ENCODE measurements at places on chromosomes 2 and 18.

GRCh38 chr2:44528595-44528994 is 166.8 kb downstream of the CAMKMT start:
- DNase-seq: no peak

DNA sequence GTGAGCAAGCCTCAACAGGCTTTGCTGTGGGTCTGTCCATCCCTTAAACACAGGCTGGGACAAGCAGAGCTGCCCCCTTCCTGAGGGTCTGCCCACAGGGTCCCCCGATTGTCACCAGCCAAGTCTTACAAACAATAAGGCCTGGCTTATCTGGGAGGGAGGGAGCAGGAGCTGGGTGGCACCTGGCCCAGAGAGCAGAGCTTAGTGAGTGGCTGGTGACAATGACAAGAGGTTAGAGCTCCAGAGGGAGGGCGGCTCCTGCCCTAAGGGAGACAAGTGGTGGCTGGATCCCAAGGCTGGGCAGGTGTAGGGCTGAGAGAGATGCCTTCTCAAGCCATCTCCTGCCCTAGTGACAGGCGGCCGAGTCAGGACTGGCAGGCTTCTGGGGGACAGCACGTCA is 125.5 kb downstream of the KLHL29 start:
- DNase-seq: no peak

DNA sequence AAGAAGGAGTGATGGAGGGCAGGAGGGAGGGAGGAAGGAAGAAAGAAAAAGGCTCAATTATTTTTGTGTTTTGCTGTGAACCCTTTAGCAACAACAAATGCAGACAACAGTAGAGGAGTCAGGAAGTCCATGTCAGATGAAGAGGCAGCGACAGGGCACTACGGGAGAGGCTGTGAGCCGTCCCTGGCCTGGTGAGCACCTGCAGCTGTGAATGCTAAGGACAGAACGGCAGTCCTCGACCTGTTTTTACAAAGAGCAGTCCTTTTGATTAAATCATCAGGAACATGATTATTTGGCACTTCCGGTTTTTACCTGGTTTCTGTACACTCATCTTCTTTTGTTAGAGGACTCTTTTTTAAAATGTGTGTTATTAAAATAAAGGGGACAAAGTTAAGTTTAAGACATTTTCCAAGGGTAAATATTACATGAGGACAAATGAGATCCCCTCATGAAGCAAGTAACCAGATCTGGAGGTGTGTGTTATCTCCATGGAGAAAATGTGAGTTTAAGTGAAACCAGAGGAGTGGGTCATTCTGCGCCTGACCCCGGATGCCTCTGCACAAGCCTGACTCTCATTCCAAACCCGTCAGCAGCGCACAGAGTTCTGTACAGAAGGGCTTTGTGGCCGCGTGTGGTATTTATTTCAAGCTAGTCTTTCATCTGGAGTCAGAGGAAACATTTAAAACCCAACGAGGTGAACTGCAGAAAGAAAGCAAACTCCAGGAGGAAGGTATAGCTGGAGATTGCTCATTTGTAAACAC is 492.5 kb downstream of the SOX11 start:
- no peak for DNase-seq

DNA sequence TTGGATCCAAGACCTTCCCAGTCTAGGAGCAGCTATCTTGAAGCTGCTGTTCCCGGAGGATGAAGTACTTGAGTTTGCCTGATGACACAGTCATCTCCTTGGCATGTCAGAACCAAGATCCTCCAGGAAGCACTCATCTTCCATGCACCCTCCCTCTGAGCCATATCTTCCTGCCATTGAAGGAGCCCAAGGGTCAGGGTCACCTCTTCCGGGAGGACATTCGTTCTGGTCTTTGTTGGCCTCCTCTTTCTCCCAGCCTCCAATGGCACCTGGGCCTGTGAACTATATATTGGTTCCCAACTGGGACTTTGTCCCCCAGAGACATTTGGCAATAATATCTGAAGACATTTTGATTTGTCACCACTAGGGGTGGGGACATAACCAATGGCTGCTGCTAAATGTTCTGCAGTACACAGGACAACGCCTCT is 4.2 kb upstream of the MYO7B start:
- DNase-seq: no peak

DNA sequence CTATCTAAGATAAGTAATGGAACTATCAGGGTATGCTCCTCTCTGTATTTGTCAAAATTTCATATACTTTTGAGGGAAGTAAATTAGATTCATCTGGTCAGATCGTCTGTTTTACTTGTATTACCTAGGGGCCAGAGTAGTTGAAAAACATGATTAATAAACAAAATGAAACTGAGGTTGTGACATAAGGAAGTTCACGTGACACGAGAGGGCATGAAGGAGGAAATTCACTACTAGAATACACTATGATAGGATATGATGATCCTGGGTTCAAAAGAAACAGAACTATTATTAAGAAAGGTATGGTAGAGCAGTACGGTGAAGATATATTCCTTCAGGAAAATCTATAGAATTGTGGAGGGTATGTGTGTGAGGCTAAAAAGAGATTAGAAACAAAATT is 58.4 kb upstream of the SPAG16 start:
- DNase-seq: no peak

GRCh38 chr2:2872713-2873449 is 504.7 kb downstream of the EIPR1 start:
- no peak for DNase-seq

DNA sequence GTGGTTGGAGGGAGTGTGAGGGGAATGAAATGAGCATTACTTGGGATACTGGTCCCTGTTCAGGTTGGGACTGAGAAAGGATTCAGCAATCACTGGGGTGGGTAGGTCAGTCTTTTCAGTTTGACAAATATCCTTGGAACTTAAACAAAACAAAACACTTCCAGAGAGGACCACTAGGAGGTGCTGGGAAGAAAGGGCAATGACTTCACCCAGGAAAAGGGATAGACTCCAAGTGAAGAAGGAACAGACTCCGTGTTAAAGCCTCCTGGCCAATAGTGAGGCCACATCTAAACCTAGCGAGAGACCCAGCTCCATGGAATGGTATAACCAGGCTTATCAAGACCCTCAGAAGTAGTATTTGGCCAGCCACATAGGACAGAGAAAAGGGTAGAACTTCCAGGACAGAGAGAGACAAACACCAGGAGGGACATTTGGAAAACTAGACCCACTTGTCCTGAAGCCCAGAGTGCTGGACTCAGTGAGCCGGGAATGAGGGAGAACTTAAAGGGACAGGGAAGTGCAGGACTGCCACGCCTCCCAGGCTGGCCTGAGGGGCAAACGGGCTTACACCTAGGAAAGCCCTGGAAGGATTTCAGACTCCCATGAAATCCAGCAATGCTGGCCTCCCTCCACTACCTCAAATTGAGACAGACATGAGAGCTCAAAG is 19.6 kb upstream of the KCNG3 start:
- peak; percentile 60 for DNase-seq

GRCh38 chr18:79698668-79699335 is 19.2 kb downstream of the CTDP1 start:
- DNase-seq: peak; percentile 52

DNA sequence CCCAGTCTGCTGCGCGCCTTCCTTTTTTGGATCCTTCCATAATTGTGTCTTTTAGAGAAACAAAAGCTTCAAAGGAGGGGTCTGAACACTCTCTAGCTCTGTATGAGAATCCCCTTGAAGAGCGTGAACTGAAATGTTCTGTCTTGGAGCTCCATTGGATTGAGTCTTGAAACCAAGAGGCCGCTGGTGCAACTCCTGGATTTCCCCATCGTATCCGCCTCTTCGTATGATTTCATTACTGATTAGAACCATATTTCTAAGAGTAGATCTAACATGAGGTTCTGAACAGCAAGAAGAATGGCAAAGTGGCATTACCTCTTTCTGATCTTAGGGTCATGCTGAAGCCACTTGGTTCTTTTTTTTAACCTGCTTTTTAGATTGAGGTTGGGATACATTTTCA is 31.4 kb upstream of the NRP2 start:
- DNase-seq: no peak

- DNase-seq: peak; percentile 56
Observed at GRCh38 chr18:79380816-79381806, 14.6 kb upstream of the NFATC1 start.

- DNase-seq: no peak
Observed at GRCh38 chr2:3539836-3540235, 18.3 kb downstream of the RNASEH1 start.

GRCh38 chr2:84131278-84131830 is 327.7 kb downstream of the SUCLG1 start:
- no peak for DNase-seq

DNA sequence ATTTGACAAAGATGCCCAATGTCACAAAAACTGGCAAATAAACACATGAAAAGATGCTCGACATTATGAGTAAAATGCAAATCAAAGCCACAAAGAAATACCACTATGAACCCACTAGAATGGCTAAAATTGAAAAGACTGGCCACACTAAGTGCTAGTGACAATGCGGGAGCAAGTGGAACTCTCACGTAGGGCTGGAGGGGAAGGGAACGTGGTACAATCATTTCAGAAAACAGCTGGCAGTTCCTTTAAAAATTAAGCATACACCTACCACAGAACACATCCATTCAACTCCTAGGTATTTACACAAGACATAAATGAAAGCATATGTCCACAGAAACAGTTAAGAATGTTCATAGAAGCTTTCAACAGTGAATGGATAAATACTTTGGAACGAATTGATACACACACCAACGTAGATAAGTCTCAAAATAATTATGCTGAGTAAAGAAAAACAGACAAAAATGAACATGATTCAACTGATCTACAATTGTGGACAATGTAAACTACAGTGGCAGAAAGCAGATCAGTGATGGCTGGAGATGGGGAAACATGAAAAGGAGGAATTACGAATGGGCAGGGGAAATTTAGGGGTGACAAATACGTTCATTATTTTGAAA is 71.7 kb downstream of the MYOM1 start:
- DNase-seq: no peak

GRCh38 chr2:78263571-78263970 is 741.4 kb upstream of the LRRTM4 start:
- peak; percentile 98 for DNase-seq

DNA sequence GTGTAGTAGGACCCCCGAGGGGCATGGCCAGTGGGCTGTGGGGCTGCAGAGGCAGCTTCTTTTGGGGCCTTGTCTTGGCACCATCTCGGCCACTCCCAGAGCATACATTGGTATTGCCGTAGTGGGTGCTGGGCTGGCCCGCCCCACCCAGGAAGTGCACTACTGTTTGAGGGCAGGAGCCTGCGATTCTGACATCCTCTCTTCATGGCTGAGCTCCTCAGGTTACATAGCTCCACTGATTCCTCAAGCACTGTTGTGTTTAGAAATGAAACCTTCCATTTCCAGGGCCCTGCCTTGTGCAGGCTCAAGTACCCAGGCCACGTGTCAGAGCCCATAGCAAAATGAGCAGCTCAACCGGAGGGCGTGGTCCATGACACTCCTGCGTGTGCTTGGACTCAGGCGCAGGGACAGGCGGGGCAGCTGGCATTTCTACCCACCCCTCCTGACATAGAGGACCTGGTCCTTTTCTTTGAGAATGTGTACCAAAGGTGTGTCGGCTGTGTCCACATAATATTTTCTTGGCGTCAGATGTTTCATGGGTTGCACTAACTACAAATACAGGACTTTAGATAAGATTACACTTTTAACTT is 67.9 kb downstream of the DGKD start:
- no peak for DNase-seq

DNA sequence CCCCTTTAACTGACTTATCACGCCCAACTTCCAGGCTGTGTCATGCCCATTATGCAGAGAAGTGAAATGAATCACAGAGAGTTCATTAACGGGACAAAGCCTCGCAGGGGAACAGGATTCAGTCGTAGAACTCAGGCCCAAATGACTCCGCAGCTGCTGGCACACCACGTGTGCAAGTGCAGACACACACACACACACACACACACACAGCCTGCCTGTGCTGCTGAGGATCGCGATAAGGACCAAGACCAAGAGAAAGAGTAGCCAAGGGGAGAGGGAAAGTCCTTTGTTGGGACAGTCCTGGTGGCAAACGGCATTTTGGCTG is 90.0 kb upstream of the TAF1B start:
- peak; percentile 53 for DNase-seq

- no peak for DNase-seq
Observed at GRCh38 chr2:94879982-94880377, 8.8 kb downstream of the TEKT4 start.

DNA sequence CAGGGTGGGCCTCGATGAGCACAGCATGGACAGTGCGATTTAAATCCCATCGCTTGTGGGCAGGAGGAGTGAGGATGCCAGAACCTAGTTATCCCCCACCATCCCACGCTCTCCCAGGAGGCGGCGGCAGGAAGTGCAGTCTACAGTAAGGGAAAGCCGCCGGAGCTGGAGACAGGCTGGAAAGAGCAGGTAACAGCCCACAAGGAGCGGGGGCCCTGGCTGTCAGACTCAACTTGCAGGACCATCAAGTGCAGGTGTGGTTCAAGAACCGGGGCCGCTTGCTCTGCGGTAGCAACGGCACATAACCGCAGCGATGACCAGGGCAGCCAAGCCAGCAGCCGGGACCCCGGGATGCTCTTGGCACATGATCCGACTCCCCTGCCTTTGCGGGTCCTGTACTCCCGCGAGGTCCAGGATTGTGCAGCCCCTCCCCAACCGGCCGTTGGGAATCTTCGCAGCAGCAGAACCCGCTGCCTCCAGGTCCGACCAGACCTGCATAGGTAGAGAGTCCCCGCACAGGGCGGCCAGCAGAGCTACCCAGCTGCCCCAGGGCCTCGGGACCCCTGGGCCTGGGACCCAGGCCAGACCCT is 82.1 kb downstream of the BIN1 start:
- peak; percentile 30 for DNase-seq

- DNase-seq: peak; percentile 22
Observed at GRCh38 chr2:80473796-80474195, 169.2 kb upstream of the LRRTM1 start.

DNA sequence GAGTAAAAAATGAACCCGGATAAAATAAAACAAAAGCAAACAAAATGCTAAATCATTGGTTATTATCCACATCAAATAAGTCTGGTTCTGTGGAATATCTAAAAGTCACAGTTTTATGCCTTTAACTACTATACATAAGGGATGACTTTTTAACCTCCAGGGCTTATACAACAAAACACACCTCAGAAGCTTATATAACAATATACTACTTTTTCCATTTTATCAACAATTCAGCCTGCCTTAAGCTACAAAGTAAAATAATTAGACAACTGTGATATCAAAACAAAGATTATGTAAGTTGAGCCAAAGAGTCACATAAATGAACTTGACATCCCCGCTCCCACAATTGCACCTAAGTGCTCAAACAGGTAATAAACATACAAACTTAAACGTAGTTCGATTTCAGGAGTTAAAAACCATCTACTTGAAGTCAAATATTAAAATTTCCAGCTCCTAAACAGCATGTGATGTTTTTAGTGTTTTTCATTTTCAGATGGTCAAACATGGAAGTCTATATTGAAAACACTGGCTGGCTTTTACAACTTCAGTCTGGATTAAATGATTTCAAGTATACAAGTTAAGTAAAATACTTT is 54.7 kb downstream of the ATIC start:
- DNase-seq: no peak

- DNase-seq: no peak
Observed at GRCh38 chr2:102284611-102285010, 26.8 kb upstream of the IL1RL1 start.
